ENCODE measurements at places on chromosomes 16 and 17. TPM values are rescaled to one million over a fixed set of nuclear protein-coding genes. Genes with fewer than 3 reads are reported as not detected.

The CACNG4 gene
- 1.7 TPM for total RNA-seq

The OR1A1 gene
- total RNA-seq, result not detected

The HNF1B gene
- not detected for total RNA-seq

The CCL8 gene
- not detected for total RNA-seq

DNA sequence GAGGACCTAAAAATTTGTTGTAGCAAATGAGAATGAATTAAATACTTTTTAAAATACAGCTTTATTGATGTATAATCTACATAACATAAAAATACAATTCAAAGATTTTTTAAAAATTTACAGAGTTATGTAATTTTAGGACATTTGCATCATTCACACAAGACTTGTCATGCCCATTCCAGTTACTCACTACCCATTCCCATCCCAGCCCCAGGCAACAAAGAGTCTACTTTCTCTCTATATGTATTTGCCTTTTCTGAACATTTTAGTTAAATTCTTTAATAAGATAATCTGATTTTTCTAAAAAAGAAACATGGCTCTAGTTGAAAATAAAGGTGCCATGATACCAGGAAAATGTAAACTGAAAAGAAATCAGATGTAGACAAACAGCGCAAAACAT lies 354.2 kb downstream of the PMP22 start:
- no peaks in the 10 kb centered on the region for H3K4me1 ChIP-seq
- H3K4me3 ChIP-seq, result no peak overlapping the region
- no peaks in the 10 kb centered on the region for H3K27me3 ChIP-seq
- no peaks in the 10 kb centered on the region for H3K36me3 ChIP-seq
- no peak for DNase-seq

- peaks cover 11% of the 10 kb centered on the region for H3K4me1 ChIP-seq
- no peak for DNase-seq
- H3K27me3 ChIP-seq, result no peaks in the 10 kb centered on the region
- no peak overlapping the region for H3K27ac ChIP-seq
Observed at GRCh38 chr17:19933221-19933620, 44.4 kb downstream of the AKAP10 start.

- H3K27me3 ChIP-seq, result no peaks in the 10 kb centered on the region
- DNase-seq, result peak; percentile 79
- H3K4me1 ChIP-seq, result no peaks in the 10 kb centered on the region
- no peaks in the 10 kb centered on the region for H3K36me3 ChIP-seq
Observed at GRCh38 chr16:88195911-88196465, 186.8 kb upstream of the ZNF469 start.

- H3K4me1 ChIP-seq, result no peaks in the 10 kb centered on the region
- no peak overlapping the region for H3K27ac ChIP-seq
- H3K27me3 ChIP-seq, result no peaks in the 10 kb centered on the region
- H3K36me3 ChIP-seq, result no peaks in the 10 kb centered on the region
- no peak overlapping the region for H3K4me3 ChIP-seq
Observed at GRCh38 chr16:59405802-59406201, 671.7 kb upstream of the GOT2 start.
